Activated naive CD8-positive, alpha-beta T cell treated with anti-CD3 and anti-CD28 coated beads for 36 hours (primary cell): ENCODE measurements at places on chromosomes 3 and 15. TPM values are rescaled to one million over a fixed set of nuclear protein-coding genes. Genes with fewer than 3 reads are reported as not detected.

FBLN2 gene
- 1.9 TPM for total RNA-seq

SLC22A14 gene
- not detected for total RNA-seq

CCRL2 gene
- total RNA-seq, result 3.4 TPM

UNC13C gene
- not detected for total RNA-seq

BCHE gene
- total RNA-seq, result not detected
